Stimulated activated CD8-positive, alpha-beta memory T cell treated with anti-CD3 and anti-CD28 coated beads, Interleukin-15, amount 100 ng/mL, for 1 hour (primary cell): ENCODE measurements at places on chromosomes 4 and X.

- no peak for DNase-seq
These were observed 86.8 kb downstream of the CAMK2D start for GRCh38 chr4:113674733-113675132.

- no peak for DNase-seq
These were observed 2.1 kb downstream of the PDS5A start for GRCh38 chr4:39975488-39976089.

GRCh38 chrX:149682956-149683947, 28.6 kb upstream of the MAGEA11 start:
- no peak for DNase-seq

- DNase-seq = no peak
These were observed 142.3 kb downstream of the PAPSS1 start for GRCh38 chr4:107577743-107578142.

GRCh38 chrX:116427978-116428377, 8.4 kb upstream of the SLC6A14 start:
- DNase-seq = no peak

- no peak for DNase-seq
These were observed 118.0 kb downstream of the SHISA3 start for GRCh38 chr4:42515156-42515884.
